ENCODE measurements at places on chromosomes 4 and X.

- DNase-seq, result peak; percentile 5
These were observed 2.7 kb downstream of the ELOVL6 start for GRCh38 chr4:110195561-110196205.

DNA sequence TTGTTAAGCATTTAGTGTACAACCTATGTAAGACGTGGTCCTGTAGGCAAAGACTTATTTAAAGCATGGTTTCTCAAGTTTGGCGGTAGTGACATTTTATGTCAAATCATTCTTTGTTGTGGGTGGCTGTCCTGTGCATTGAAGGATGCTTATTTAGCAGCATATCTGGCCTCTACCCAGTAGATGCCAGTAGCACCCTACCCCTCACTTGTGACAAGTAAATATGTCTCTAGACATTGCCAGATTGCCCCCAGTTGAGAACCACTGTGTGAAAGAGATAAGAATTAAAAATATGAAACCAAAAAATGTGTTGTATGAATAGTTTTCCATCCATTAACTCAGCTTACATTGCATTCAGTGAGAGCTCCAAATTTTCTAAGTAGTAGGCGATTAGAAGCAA, 25.5 kb downstream of the MMAA start:
- no peak for DNase-seq

- no peak for DNase-seq
These were observed 167.7 kb downstream of the PJA1 start for GRCh38 chrX:68997511-68997910.

GRCh38 chrX:26409636-26410035, 193.7 kb downstream of the MAGEB5 start:
- DNase-seq, result no peak

DNA sequence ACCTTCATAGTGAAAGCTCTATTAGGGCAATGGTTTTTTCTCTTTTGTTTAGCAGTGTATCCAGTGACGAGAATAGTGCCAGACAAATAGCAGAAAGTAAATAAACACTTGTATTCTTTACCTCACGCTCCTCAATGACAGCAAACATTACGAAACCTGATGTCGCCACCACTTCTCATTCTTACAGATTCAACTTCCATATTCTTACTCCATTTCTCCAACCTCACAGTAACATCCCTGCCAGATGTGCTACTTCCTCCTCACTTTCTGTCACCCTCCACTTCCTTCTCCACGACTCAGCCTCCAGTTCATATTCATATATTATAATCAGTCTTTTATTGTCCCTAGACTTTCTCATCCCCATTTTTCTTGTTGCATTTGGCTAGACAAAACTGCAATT, 1956.2 kb upstream of the AGA start:
- DNase-seq, result no peak

DNA sequence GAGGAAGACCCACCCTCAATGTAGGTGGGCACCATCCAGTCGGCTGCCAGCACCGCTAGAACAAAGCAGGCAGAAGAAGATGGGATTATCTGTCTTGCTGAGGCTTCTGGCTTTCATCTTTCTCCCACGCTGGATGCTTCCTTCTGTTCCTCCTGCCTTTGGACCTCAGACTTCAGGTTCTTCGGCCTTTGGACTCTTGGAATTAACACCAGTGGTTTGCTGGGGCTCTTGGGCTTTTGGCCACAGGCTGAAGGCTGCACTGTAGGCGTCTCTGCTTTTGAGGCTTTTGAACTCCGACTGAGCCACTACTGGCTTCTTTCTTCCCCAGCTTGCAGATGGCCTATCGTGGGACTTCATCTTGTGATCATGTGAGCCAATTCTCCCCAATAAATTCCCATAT, 55.1 kb downstream of the PDLIM5 start:
- DNase-seq, result no peak

- DNase-seq, result no peak
These were observed 100.8 kb downstream of the NCAPG start for GRCh38 chr4:17911608-17912007.

GRCh38 chrX:45667666-45668065, 467.0 kb upstream of the DIPK2B start:
- no peak for DNase-seq

DNA sequence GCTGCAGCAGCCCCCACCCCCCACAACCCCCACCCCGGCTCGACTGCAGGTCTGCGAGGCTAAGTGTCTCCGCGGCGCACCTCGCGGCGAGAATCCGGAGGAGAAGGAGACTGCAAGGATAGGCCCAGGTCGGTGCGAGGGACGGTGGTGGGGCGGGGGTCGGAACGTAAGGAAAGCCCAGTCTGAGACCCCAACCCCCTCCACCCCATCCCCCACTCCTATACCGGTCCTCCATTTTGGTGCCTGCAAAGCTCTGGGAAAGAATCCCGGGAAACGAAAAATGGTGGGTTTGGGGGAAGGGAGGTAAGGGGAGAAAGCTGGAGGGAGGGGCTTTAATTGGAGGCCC, 614 bp downstream of the BEX3 start:
- no peak for DNase-seq

GRCh38 chr4:120266602-120267001, 200.0 kb upstream of the MAD2L1 start:
- DNase-seq, result no peak

DNA sequence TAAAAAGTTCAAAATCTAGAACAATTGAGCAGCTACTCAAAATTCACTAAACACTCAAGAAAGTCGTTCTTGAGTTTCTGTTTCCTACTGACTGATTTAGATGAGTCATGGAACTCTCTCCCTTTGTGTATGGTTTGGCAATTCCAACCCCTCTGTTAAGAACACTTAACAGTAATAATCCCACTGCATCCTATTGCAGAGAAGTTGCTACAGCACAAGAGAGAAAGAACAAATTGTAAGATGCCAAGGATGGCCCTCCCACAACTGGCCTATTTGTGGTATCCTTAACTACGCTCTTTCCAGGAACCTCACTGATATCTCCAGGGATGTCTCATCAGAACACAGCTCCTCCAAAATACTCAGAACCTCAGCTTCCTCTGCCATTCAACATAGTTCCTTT, 701.8 kb upstream of the TENM3 start:
- no peak for DNase-seq

DNA sequence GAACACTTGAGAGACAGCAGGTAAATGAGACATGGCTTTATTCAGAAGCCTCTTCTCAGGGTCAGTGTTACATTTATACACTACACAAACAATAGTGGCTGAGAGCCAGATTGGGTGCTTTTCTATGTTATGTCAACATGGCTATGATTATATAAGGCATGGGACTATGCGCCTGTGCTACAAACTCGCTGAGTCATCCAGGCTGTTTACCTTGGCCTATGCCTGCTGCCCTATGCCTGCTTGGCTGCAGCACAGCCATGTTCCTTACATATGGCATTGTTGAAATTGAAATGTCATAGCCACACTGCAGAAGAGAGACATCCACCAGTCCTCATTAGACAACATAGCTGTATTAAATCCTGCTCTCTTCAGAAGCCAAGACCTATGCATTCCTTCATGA, 236.3 kb upstream of the NWD2 start:
- no peak for DNase-seq

DNA sequence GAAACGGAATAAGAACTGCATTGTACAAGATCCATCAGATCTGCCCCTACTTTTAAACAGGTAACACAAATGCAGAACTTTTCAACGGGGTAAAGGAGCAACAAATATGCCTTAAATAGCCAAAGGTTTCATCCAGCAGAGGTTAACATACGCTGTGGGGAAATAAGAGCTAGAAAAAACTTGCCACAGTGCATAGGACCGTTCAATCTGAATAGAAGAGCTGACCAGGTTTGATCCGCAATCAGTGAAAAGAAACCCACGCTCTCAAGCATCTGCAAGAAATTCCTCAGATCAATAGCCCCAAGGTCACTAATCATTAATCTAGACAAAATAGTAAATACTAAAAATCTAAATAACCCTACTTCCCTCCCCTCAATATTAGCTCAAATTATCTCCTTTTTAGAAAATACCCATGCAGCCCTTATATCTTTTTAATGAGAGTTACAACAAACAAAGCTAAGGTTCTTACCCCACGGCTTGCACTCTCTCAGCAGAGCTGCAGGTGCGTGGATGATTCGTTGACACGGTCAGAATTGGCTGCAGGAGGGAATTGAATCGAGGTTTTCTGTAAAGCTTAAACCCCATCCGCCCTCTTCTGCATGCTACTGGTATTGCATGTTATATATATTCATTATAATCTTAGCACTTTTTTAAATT, at the start of gene TLR10:
Gene TLR10, minus strand, starts transcription at position 539 of the 657 bp plus-strand sequence. CDS start 7,400 bp downstream, outside the sequence.
- DNase-seq, result peak; percentile 20

- DNase-seq, result no peak
These were observed 26.3 kb upstream of the UCP1 start for GRCh38 chr4:140595065-140595464.

DNA sequence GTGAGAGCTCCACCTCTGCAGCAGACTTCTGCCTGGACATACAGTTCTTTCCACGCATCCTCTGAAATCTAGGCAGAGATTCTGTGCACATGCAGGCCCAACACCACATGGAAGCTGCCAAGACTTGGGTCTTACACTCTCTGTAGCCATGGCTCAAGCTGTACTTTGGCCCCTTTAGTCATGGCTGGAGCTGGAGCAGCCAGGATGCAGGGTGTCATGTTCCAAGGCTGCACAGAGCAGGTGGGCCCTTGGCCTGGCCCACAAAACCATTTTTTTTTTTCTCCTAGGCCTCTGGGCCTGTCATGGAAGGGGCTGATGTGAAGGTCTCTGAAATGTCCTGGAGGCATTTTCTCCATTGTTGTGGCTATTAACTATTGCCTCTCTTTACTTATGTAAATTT, 990.5 kb upstream of the ADGRL3 start:
- DNase-seq, result no peak

DNA sequence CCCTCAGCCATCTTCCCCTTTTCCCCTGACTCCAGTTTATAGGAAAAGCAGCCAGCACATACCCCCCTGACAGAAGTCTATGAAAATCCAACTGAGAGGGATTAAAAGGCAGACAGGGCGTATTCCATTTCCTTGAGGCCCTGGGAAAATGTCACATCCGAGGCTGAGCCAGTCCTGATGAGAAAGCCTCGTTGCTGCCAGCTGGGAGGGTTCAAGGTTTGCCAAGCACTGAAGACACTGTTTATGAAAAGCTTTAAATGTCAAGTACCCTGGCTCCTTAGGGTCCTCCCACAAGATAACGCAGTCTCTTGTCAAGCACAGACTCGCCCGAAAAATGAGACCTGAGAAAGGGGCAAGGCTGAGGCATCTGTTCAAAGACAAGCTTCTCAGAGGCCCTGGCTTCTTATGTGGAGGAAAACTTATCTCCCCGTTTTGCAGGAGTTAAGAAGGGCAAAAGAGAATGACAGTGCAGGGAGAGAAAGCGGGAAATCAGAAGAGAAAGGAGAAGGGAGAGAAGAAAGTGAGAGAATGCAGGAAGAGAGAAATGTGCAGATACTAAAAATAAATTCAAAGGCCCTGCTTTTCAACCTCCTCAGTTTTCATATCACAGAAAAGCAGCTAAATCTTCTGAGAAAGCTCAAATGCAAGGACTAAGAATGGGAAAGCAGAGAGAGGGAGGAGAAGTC, 44.7 kb downstream of the SCD5 start:
- no peak for DNase-seq

DNA sequence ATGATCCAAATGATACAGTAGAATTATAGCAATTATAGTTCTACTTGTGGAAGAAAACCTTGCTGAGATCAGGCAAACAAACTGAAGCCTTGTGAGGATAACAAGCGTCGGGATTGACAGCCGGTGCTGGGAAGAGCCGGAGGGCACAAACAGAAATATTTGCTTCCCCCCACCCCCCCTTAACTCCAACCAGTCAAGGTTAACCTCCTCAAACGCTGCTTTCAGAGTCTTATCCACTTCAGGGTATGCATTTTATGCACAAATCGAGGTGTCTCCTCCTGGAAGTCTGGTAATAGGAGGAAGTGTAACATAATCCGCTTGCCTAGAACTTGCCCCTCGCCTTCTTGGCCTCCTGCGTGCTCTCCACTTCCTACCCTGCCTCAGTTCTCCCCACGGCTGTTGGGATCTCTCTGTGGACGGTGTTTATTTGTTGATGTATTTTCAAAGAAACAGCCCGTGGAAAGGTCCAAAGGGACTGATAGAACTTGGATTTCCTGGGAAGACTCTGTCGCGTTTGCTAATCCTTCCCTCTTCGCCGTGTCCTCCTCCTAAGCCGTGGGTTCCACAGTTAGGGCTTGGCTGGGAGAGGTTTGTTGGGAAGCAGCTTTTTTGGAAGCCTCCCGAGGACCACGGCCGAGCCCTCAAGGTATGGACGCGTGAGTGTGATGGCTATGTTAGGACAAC, 4.1 kb upstream of the ARX start:
- no peak for DNase-seq

DNA sequence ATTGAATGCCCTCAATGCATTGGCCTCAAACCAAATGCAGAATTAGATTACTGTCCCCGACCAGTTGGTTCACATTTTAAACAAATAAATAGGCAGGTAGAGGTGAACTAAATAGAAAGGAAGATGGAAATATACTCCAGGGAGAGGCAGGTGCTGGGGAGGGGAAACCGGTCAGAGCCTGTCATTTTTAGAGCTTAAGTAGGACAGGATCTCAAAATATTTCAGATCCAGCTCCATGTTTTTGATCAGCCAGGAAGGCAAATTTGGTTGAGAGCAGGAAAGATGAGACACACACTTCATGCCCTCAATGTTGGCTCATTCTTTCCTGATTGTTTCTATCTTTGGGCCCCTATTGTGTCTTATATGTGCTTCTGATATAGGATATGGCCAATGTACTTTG, 206.7 kb downstream of the SHROOM3 start:
- DNase-seq, result no peak

GRCh38 chrX:9878146-9878820, 88.9 kb upstream of the CLDN34 start:
- no peak for DNase-seq

DNA sequence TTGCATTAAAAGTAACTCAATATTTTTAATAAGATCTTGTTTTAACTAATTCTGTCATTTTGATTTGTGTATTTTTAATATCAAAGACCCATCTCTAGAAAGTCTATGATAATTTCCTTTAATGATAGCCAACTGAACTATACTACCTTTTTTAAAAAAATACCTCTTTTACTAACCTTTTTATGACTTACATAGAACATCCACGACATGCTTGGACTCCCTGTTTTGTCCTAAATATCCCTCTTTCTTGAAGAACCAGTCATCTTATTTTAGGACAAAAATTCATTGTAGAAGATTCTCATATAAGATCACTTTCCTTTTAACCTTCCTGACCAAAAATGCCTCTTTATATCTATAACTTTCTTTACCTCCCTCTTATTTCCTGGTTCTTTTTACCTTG, 76.8 kb upstream of the GC start:
- no peak for DNase-seq

GRCh38 chrX:153349952-153350351, 16.0 kb downstream of the ZNF275 start:
- no peak for DNase-seq

GRCh38 chr4:20505927-20506326, 194.3 kb upstream of the PACRGL start:
- DNase-seq, result no peak
